ENCODE measurements at places on chromosomes 7 and 10.

GRCh38 chr7:83119494-83119893 is 43.2 kb downstream of the PCLO start:
- no peak for DNase-seq

DNA sequence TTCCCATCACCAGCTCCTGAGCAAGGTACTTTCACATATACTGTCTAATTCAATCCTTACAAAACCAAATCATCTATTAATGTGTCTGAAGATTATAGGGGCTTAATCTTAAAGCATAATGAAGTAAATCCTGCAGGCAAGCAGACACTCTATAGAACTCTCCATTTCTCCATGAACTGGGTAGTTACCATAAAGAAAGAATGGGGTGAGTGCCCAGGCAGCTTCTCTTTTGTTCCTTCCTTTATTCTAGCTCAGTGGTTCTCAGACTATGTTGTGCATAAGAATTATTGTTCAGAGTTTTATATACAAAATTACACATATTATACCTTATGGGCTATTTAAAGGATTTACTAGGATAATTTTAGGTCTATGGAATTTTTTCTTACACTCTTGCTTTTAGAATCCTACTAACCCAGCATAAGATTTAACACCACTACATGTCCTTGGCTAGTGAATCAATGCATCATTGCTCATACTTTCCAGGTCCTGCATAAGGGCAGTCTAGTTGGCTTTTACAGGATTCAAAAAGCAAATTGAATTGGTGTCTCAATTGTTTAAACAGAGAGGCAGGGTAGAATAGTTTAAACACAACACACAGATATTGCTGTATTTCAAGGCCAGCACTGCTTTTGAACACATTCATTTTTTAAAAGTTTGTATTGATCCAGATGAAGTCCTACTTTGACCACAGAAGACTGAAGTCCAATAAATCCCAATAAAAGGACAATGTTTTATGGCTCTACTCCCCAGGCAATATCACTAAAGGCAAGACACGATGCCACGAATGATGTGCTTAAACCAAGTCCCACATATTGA is 12.9 kb downstream of the SGCE start:
- no peak for DNase-seq

- no peak for DNase-seq
These were observed 181.9 kb downstream of the DGKI start for GRCh38 chr7:137664846-137665245.

DNA sequence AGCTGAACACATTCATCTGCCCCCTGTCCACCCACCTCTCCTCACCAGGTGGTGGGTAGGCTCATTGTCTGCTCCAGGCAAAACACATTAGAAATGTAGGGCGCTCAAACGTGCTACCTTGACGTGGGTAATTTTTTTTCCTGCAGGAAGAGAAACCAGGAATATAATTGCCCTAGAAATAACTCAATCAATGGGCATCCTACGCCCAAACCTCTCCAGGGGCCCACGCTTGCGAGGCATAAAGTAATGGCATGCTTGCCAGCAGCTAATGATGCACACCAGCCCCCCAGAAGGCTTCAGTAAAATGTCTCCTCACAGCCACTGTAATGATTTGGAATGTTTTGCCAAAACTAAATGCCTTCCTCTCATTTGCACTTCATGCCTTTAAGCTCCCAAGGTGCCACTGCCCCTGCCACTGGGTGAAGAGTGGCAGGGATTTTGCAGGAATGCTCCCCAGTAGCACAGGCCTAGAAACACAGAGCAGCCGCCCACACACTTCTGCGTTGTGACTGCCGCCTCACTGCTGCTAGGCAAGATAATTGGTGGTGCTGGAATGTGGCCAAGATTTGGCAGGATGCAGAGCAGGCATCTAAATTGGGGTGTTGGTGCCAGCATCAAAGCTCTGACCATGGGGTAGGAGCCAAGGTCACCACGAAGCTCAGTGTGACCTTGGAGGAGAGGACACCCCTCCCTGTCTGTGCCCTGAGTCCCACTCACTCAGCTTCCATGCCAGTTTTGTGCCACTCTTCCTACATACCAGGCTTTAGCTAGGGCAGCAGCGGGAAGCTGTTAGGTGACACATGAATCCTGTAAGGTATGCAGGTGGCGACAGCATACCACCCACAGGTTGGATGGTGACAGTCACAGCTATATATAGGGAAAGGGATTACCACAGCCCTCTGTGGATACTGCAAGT is 48.7 kb upstream of the PPP1R3C start:
- no peak for DNase-seq

GRCh38 chr10:104676874-104677273 is 35.8 kb downstream of the SORCS3 start:
- DNase-seq: no peak

GRCh38 chr10:115092258-115092554 is 959 bp upstream of the ATRNL1 start:
- no peak for DNase-seq

DNA sequence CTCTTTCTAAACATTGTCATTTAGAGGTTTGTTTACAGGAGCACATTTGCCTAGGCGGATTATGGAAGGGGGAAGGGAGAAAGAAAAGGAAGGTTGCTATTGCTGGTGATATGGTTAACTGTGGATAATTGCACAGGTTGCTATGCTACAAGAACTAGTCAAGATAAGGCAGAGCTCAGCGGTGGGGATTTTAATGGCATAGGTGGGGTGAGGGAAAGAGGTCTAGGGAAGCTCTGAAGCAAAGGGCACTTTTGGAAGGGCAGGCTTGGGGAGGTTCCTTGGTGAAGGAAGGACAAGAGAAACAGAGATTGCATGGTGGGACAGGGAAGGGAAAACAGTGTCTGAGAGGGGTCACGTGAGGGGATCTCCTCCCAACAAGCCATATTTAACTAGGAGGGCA is 19.5 kb downstream of the HYAL4 start:
- DNase-seq: no peak

DNA sequence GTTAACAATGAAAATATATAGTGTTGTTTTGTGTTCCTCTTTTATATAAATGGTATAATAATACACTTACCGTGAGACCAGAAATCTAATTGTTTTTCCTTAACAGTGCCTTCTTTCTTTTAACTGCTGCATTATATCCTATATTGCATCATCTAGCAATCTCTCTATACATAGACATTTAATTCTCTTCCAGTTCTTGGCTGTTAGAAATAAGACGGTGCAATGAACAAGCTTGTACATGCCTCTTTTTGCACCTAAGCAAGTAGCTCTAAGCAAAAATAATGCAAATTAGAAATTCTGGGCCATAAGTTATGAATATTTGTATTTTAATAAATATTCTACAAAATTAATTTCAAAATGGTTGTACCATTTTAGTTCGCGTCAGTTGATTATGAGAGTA is 55.9 kb upstream of the AHR start:
- no peak for DNase-seq

DNA sequence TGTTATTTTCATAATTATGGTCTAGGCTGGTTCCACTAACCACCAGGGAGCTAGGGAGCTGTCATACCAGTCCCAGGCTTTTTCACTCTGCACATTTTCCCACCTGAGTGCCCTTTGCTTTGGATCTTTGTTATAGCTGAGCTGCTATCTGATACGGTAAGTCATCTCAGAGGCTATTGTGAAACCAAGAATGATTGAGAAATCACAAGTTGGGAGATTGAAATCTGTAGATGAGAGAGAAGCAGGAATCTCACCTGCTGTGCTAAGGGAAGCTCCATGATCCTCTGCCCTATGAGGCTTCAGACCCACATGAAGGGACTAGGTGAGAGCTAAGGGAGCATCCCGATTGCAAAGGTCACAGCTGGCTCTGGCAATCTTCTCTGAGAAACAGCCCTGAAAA is 307.8 kb downstream of the REEP3 start:
- DNase-seq: no peak

DNA sequence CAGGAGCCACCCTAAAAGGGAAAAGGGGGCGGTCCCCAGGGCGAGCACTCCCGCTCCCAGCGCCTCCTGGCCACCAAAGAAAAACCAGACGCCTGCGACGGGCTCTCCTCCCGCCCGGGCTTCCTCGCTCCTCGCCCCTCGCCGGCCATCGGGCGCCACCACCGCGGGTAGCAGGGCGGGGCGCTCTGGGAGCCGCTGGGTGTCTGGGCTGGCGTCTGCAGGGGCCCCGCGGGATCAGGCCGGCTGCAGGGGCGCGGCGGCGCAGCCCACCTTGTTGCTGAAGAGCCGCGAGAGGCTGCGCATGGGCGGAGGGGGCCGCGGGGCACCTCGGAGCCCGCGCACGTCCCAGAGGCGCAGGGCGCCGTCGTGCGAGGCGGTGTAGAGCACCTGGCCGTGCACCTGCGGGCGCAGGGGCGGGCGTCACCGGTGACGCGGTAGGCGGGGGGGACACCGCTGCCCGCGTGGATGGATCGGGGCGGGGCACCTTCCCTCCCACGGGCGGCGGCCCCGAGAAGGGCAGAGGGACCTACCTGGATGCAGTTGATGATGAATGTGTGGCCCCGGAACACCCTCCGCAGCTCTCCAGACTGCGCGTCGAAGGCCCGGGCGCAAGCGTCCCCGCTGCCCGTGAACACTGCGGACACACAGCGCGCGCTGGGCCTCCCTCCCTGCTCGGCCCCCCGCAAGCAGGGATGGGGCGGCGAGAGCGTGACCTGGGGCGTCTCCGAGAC is 28.3 kb downstream of the WDR86 start:
- no peak for DNase-seq

DNA sequence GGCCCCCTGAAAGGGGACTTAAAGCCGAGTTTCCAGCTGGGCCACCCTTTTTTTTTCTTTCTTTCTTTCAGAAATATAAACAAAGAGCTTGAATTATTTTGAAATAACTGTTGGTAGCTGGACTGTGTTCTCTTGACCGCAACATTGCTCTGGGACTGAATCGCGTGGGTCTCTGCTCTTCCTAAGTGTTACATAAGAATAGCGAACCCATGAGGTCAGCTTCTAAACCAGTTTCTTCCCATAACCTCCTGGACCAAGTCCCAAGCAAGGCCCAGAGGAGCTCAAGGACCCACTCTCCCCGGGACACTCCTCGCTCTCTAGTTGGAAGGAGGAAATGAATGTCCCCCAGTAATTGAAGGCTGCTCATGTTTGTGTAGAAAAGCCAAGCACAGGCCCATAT is 91.1 kb downstream of the CXCL12 start:
- no peak for DNase-seq

DNA sequence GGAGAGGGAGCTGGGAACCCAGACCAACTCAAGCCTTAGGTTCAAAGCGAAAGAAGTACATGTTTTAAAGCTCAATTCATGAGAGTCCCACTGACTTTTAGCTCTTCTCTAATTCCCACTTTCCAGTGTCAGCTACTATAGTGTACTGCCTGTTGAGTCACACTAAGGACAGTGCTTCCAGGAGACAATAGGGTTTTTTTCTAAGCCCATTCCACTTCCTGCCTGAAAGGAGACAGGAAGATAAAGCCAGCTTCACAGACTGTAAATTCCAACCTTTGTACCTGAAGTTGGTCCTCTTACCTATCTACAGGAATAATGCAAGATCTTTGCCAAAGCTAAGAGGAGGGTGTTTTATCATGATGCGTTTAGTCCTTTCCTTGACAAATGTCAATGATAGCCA is 4.4 kb downstream of the MSRB2 start:
- DNase-seq: no peak

All from cortex of kidney (tissue), 1 donor.